ENCODE measurements at places on chromosomes 7 and 10.

DNA sequence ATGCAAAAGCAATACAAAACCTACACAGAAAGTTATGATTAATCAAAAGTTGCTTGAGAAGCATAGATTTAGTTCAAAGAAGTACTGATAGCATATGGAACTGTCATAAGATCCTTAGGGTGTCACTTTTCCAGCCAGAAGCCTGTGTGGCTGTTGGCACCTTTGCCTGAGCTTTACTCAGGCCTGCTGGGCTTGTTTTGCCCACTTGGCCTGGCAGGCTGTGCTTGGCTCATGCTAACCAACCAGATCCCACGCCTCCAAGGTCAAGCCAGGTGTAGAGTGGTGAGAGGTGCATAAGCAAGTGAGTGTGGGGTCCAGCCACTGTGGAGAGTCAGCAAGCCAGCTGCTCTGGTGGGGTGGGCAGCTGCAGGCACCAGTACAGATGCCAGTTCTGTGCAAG lies 12.0 kb upstream of the LIPA start:
- no peak for DNase-seq

DNA sequence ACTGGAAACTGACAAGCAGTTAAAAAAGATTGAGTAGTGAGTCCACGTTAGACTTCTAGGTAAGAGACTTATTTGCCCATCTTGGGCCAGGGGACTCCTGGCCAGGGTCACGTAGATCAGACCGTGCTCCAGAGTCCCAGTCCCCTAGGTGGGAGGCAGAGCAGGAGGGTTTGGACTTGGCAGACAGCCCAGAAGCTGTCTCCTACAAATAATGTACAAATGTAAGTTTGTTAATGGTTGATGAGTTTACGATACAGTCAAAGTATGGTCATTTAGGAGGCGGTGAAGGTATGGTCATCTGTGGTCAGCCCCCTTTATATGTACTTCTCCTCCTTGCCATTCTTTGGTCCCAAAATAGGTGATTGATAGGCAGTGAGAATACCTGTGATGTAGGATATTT lies 28.2 kb downstream of the INPP5F start:
- no peak for DNase-seq

DNA sequence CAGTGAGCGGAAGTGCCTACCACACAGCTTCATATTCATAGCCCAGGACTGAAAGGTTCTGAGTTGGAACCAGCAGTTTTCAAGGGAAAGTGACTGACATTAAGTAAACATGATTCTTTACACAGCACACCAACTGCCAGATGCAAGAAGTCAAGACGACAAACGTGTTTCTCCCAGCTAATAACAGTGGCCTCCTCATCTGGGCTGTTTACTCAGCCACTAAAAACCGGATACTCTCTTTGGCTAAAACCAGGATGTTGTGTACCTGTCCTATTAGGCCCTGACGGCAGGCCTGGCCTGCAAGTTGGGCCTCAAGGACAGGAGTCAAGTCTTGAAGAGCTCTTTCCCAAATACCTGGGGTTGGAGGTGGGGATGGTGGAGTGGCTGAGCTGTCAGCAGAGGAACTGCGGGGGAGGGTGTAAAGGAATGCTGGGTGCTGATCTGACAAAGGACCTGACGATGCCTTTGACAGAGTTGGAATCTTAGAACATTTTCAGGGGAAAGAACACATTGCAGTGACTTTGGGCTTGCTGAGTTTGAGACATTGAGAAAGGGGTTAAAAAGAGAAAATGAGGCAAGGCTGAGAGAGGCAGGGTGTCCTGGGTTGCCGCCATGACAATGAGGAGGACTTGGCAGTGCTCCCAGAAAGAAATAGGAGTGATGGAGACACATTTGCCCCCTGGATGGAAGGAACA lies 57.7 kb downstream of the STEAP1B start:
- no peak for DNase-seq

- DNase-seq = no peak
Measured at GRCh38 chr10:79595510-79595909, 15.2 kb upstream of the SFTPA1 start.

DNA sequence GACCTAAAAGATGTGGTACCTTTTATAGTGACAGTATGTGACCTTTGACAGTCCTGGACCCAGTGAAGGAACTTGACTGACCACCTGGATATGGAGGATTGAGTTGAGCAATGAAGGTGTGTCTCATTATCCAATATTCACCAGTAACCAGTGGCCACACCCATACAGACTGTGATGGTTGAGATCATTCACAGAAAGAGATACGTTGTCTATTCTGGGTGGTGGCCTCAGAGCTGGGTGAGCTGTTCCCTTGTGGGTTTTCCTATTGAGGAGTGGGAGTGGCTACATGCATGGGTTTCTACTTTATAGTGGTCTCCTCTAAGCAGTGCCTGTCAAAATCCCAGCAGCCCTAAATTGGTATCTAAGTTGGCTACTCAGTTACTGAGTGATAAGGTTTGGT lies 507.4 kb downstream of the SORCS3 start:
- no peak for DNase-seq

- no peak for DNase-seq
Measured at GRCh38 chr10:31034098-31034909, 2.6 kb upstream of the ZNF438 start.

GRCh38 chr7:79337717-79338116 lies 115.8 kb downstream of the MAGI2 start:
- DNase-seq = no peak

DNA sequence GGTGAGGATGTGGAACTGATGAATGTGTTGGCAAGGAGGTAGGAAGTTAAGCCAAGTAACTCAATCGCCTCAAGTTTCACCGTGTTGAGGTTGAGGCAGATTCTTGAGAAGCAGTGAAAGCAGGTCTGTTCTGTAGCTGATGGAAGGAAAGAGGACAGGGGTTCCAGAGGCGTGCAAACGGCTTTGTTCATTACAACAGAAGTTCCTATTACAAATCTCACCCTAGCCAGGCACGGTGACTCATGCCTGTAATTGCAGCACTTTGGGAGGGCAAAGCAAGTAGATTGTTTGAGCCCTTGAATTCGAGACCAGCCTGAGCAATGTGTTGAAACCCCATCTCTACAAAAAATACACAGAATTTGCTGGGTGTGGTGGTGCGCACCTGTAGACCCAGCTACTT lies 36.9 kb upstream of the PTF1A start:
- DNase-seq = no peak

DNA sequence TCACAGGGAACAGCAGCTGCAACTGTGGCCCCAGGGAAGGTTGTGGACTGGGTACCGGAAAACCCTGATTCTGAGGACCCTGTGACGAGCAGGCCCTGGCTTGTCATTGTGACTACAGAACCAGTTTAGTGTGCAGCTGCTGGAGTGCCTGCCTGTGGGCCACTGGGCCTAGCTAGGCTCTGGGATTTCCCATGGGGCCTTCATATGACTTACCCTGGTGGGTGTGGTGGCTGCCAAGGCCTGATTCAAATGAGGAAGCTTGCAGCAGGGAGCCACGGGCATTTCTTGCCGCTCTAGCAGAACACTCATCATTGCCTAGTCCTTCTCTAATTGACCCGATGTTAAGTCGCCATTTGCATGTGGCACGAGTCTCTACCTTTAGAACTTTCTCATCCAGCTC lies 14.7 kb upstream of the CAMK2G start:
- DNase-seq = no peak
